ENCODE measurements at places on chromosomes 4 and X. TPM values are rescaled to one million over a fixed set of nuclear protein-coding genes. Genes with fewer than 3 reads are reported as not detected.

Gene UGT2B15
- total RNA-seq = not detected

Gene DACH2
- 0.05 TPM for total RNA-seq

DNA sequence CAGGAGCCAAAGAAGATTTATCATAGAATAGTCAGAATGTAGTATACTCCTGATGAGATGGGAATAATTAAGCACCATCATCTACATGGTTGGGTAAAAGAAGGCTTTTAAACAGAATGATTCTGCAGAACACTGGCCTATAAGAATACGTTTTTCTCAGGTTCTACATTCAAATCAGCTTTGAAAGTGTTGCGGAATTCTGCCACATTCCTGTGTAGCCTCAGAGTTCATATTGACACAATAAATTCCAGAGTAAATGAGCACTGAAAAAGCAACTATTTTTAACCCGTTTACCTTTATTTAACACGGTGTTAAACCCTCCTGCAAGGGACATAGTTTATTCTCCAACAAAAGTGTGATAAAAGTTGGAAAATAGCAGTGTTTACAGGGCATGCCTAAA lies 950.2 kb upstream of the SLIT2 start:
- DNase-seq = no peak

DNA sequence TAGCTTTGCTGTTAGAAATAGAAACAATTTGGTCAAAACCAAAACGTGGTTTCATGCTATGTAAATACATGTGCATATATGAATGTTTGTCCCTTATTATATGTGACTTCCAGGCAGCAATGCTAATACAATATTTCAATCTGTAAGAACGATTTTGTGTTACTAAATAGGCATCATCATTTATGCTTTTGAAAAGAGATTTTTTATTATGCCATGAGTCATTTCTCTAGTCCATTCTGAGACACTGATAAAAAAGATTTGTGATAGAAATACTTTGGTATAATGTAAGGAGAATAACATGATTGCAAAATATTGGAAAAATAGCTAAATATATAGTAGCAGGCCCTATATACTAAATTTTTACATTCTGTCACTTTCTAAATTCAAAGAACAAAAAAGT lies 28.9 kb downstream of the SYNPO2 start:
- DNase-seq = no peak

DNA sequence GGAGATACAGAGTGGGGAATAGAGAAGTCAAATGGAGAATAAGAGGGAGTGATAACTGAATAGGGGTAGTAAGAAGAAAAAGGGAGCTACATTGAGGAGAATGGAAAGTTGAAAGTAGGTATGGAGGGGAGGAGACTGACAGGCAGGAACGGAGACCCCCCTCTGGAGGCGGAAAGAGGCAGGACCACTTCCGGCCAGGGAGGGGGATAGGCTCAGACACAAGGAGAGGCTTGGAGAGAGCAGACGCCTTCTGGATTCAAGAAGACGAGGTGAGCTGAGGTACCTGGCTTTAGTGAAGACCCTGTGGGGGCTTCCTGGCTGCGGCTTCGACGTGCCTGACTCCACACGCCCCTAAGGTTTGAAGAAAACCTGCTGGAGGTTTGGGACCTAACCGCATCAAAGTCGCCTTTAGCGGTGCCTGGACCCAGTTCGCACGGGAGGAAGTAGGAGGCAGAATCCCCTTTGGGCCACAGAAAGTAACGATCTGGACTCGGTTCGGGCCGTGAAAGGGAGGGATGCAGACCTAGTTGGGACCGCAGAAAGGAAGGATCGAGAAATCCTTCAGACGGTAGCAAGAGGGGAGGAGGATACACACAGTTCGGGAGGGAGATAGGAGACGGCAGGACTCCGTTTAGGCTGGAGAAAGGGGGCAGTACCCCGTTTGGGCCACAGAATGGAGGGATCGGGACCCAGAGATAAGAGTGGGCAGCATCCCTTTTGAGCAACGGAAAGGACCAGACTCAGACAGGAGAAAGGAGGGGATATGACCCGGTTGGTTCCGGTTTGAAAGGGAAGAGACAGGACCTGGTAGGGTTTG lies at the start of gene TRO:
TSS of gene TRO (plus strand) at position 215 of the 817 bp plus-strand sequence. CDS start 1,423 bp downstream, outside the sequence.
- DNase-seq = peak; percentile 0

GRCh38 chr4:8699479-8700145 lies 107.0 kb downstream of the CPZ start:
- DNase-seq = no peak

GRCh38 chr4:83067058-83067639 lies 32.2 kb downstream of the COPS4 start:
- DNase-seq = no peak
